ENCODE measurements at places on chromosomes 1 and 21. TPM values are rescaled to one million over a fixed set of nuclear protein-coding genes. Genes with fewer than 3 reads are reported as not detected.

Gene FAF1
- total RNA-seq: 72.8 TPM

Gene FOXD2
- 0.82 TPM for total RNA-seq

Gene SIPA1L2
- 20.2 TPM for total RNA-seq

Gene RGS8
- not detected for total RNA-seq

Gene UBE4B
- total RNA-seq: 33.5 TPM

Gene SERTAD4
- 9.2 TPM for total RNA-seq

Gene SPRR3
- not detected for total RNA-seq

Gene FLG2
- not detected for total RNA-seq

Gene VHLL
- not detected for total RNA-seq

Gene DRAXIN
- 0.28 TPM for total RNA-seq

Gene COL8A2
- total RNA-seq: 6.4 TPM

Gene S1PR1
- 51.6 TPM for total RNA-seq

Gene MTARC1
- 11.0 TPM for total RNA-seq

Gene FCRL2
- 2.5 TPM for total RNA-seq

Gene RHEX
- total RNA-seq: 39.5 TPM

Gene PLPPR5
- 0.09 TPM for total RNA-seq

Gene CDA
- 6.0 TPM for total RNA-seq

Gene OR6P1
- total RNA-seq: not detected

Gene KRTAP22-2
- not detected for total RNA-seq

Gene TRIM62
- total RNA-seq: 6.2 TPM

Gene PPIAL4G
- 0.35 TPM for total RNA-seq
